ENCODE measurements at places on chromosomes 3 and 15.

GRCh38 chr3:14894085-14894484 lies 53.3 kb upstream of the NR2C2 start:
- DNase-seq: no peak

DNA sequence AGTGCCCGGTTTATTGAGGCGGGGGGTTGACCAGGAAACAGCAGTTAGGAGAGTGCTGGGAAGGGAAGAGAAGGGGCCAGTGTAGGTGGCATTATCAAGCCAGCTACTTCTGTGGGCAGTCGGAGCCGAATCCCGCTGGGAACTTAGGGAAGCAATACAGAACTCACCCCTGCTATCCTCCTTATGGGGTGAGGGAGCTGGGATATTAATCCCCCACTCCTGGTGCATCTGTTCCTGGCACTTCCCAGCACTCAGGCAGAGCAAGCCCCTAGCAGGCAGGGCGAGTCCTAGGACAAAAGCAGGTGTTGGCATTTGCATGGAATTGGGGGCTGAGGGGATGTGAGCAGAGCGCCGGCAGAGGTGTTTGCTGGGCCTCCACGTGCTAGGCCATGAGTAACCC lies 48.6 kb downstream of the SMAD6 start:
- DNase-seq: no peak

- no peak for DNase-seq
Observed at GRCh38 chr3:153897842-153898241, 223.3 kb upstream of the ARHGEF26 start.

GRCh38 chr3:33575311-33575710 lies 135.1 kb upstream of the UBP1 start:
- DNase-seq: no peak

DNA sequence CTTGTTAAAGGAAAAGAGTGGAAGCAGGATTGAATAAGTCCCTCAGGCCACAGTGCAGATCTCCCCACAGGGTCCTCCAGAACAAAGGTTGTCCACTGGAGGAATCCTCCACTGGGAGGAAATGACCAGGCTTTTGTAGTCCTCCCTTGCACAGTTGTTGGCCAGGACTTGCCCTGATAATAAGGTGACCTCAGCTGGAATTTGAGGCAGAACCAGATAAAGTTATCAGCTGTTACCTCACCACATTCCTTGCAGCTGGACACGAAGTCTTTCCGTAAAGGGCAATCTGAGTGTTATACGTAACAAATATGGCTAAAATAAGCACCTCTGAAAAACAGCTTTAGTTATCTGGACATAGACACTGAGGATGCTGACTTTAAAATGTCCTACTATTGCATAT lies 83.5 kb upstream of the NAALADL2 start:
- no peak for DNase-seq

- peak; percentile 27 for DNase-seq
Observed at GRCh38 chr3:119600732-119601131, 3.0 kb downstream of the PLA1A start.

GRCh38 chr3:184562878-184563560 lies 1.4 kb downstream of the EPHB3 start:
- DNase-seq: no peak

DNA sequence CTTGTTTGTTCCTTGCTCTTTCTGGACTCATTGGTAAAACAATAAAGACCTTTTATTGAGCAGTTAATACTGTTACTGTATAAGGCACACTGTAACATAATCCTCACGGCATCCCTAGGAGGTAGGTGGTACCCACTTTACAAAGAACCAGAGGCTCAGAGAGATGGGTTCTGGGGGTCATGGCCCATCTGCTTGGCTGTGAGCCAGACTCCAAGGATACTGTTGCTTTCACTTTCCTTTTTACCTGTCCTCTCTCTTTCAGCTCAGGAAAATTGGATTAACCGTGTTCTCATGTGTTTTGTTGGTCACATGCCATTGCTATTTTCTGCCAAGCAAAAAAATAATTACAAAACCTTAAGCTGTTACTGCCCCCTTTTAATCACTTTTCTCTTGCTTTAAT lies 34.8 kb upstream of the FILIP1L start:
- DNase-seq: no peak

GRCh38 chr3:116264546-116265319 lies 180.6 kb downstream of the LSAMP start:
- DNase-seq: no peak

- DNase-seq: no peak
Observed at GRCh38 chr3:13689373-13690260, 140.7 kb downstream of the FBLN2 start.

- no peak for DNase-seq
Observed at GRCh38 chr15:25719101-25719985, 143.8 kb downstream of the ATP10A start.

DNA sequence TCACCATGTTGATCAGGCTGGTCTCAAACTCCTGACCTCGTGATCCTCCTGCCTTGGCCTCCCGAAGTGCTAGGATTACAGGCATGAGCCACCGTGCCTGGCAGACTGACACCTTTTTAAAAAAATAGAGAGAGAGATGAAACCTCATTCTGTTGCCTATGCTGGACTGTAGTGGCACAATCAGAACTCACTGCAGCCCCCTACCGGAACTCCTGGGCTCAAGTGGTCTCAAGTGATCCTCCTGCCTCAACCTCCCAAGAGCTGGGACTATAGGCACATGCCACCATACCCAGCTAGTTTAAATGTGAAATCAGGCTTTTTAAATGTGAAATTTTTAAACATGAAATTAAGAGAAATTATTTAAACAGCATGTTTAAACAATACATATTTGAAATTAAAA lies 265.2 kb upstream of the UBE2E1 start:
- no peak for DNase-seq

- DNase-seq: no peak
Observed at GRCh38 chr3:158101335-158102241, 4.6 kb downstream of the SHOX2 start.

DNA sequence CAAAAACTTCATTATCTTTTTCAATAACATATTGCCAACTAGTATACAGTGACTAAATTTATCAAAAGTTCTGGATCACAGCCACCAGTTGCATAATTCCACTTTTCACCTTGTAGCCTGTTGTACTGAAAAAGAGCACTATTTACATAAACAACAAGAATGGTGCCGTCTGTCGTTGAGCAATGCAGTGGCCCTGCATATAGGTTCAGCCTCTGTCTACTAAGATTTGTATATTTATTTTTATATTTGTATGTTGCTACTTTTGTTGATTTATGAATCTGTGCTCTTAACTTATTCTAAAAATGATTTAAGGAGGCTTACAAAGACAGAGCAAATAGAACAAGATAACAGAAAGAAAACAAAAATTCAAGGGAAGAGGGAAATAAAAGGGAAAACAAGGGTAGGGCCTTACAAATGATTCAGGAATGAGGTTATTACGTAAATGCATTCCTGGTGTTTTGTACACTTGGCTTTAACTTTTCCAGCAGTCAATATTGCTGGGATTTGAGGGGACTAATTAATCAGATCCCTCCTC lies 257.6 kb upstream of the STT3B start:
- DNase-seq: no peak

DNA sequence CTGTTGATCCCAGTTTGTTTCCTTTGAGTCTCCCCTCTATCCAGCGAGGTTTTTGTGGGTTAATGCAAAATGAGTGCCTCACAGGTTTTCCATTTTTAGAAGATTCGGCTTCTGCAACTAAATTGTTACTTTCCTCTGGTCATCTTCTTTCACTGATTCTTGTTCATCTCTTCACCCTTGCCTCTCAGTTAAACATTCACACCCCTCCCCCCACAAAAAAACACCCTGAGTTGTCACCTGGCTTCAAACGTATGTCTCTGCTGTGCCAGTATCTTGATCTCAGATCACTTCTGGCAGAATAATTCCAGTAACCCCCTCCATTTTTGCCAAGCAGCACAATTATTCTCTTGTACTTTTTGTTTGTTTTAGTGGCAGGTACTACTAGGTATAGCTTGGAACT lies 12.3 kb upstream of the CLDN16 start:
- DNase-seq: no peak

GRCh38 chr3:43224405-43225073 lies 61.8 kb upstream of the SNRK start:
- DNase-seq: no peak

GRCh38 chr15:48510976-48511375 lies 134.5 kb downstream of the FBN1 start:
- no peak for DNase-seq

GRCh38 chr3:168157099-168157700 lies 61.5 kb upstream of the GOLIM4 start:
- DNase-seq: no peak

GRCh38 chr3:187630404-187630803 lies 39.8 kb downstream of the SST start:
- no peak for DNase-seq

DNA sequence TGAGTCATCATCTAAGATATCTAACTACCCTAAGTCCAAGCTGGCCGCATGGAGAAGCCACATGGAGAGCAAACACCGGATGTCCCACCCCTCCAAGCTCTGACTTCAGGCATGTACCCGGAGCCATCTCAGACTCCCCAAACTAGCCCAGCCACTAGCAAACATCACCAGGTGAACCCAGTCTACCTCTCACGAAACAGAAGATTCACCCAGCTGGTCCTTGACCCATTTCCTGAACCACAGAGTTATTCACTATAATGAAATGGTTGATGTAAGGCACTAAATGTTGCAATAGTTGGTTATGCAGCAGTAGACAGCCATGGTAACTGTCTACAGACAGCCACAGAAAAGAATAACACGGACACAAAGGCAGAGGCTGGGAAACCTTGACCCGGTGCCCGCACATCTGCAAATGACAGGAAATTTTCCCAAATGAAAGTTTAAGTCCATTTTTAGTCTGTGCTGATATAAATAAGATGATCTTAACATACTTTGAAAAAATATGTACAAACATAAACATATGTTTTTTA lies 265.5 kb upstream of the ATP10A start:
- no peak for DNase-seq

GRCh38 chr15:96331945-96332636 lies 1.6 kb downstream of the NR2F2 start:
- no peak for DNase-seq

DNA sequence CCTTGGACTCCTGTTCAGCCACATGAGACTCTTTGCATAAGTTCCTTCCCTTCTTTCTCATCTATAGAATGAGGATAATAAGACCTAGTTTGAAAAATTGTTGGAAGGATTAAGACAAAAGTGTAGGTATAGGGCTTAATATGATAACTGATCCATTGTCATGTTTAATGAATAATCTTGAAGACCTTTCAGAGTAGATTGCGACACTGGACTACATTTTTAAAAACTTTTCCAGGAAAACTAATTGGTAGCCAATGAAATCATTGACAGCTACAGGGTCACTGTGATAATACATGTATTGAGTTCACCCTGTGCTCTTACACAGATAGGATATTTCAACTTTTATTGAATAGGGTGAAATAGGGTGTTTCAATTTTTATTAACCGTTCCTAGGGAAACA lies 78.5 kb upstream of the FBN1 start:
- DNase-seq: no peak

- DNase-seq: no peak
Observed at GRCh38 chr15:89822951-89823711, 8.5 kb upstream of the ANPEP start.

- DNase-seq: no peak
Observed at GRCh38 chr15:68816795-68817303, 3.8 kb downstream of the ANP32A start.

DNA sequence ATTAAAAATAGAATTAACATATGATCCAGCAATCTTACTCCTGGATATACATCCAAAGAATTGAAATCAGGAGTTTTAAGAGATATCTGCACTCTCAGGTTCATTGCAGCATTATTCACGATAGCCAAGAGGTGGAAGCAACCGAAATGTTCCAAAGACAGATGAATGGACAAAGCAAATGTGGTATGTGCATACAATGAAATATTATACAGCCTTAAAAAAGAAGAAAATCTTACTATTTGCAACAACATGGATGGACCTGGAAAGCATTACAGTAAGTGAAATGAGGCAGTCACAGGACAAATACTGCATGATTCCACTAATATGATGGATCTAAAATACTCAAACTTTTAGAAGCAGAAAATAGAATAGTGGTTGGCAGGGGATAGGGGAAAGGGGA lies 9.3 kb upstream of the TMEM158 start:
- DNase-seq: no peak

DNA sequence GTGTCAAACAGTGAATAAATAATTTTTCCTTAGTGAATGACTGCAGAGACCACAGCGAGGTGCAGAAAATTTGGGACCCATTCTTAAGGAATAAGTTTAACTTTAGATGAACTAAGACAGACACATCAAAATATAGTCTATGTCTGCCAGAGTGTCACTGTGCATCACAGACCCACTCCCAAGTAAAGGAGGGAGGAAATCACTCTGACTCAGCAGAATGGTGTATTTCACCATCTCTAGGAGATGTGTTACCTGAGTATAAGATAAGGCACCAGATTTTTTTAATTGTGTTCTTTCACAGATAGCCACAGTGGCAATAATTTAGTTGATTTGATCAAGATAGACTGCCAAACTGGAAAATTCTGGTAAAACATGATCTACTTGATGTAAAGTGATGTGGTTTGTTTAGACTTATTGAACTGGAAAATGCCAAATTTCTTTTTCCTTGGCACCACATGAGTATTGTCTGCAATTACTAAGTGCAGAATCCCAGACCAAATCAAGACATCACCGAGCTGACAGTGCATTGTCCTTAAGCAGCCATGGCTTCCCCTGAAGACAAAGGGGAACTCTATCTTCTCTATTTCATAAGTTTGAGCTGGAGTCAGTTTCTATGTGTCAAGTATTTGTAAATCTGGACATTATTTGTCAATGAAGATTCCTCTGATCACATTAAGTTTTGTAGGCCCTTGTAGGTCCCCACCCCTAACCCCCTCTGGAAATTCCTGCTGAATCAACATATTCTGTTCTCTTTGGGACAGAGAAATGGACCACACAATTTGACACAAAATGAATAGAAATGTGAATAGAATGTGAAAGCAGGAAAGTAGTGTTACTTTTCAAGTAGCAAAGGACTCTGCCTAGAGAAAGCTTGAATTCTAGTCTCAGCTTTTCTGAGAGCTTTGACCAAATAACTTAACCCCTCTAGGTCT lies 47.6 kb downstream of the TIPARP start:
- DNase-seq: no peak

GRCh38 chr3:55639143-55639542 lies 152.0 kb upstream of the WNT5A start:
- no peak for DNase-seq
